ENCODE measurements at places on chromosomes 1 and 21.

GRCh38 chr1:234780112-234780511, 170.1 kb upstream of the IRF2BP2 start:
- no peak for DNase-seq

GRCh38 chr1:81287411-81288080, 513.2 kb upstream of the ADGRL2 start:
- DNase-seq: no peak

DNA sequence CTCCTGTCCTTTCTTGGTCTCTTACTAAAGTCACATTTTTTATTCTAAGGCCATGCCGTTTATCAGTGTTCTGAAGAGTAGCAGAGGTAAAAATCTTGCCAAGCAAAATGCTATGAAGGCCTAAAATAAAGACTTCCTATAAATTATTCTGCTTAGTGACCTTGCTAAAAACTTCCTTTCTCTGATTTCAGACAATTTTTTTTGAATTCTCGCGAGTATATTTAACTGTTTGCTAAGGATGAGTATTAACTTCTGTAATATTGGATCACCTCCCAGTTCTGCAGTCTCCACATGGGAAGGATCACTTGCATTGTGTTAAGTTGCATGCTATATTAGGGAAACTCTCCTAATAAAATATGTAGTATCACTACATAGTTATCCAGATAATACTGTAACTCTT, 123.4 kb upstream of the SNX7 start:
- DNase-seq: no peak

- no peak for DNase-seq
These were observed 427 bp downstream of the FAM3B start for GRCh38 chr21:41317063-41317392.

GRCh38 chr1:51535006-51535592, 16.0 kb upstream of the EPS15 start:
- DNase-seq: no peak

- DNase-seq: no peak
These were observed 10.7 kb upstream of the FHAD1 start for GRCh38 chr1:15236321-15236721.

GRCh38 chr1:228037401-228038386, 30.9 kb downstream of the WNT3A start:
- DNase-seq: no peak

Measured in stimulated activated CD4-positive, alpha-beta T cell treated with anti-CD3 and anti-CD28 coated beads, Interleukin-1b, Interleukin-23, amount 100 ng/mL, for 1 hour (primary cell).